Astrocyte (in vitro differentiated cells and primary cell): ENCODE measurements at places on chromosomes 12 and 14. TPM values are rescaled to one million over a fixed set of nuclear protein-coding genes. Genes with fewer than 3 reads are reported as not detected.

GPD1 gene
- total RNA-seq, result 0.29 and 0.59 TPM in 2 replicates

IRAK3 gene
- total RNA-seq, result 0.05 and 0.10 TPM in 2 replicates

PWP1 gene
- 67.2 and 72.4 TPM in 2 replicates for total RNA-seq

RNASE7 gene
- 0.19 TPM in 1 of 2 replicates, not detected in the other for total RNA-seq

PTGER2 gene
- 0.26 TPM in 1 of 2 replicates, not detected in the other for total RNA-seq

NEUROD4 gene
- total RNA-seq, result not detected in 2 replicates

MARCHF9 gene
- total RNA-seq, result 11.3 and 13.0 TPM in 2 replicates

STON2 gene
- total RNA-seq, result 39.7 and 52.9 TPM in 2 replicates

MAP1LC3B2 gene
- total RNA-seq, result 5.2 and 5.8 TPM in 2 replicates

LRRIQ1 gene
- total RNA-seq, result 1.5 and 1.9 TPM in 2 replicates

GNPNAT1 gene
- total RNA-seq, result 32.4 and 37.7 TPM in 2 replicates

C12orf54 gene
- 1.2 and 1.8 TPM in 2 replicates for total RNA-seq

KLRC1 gene
- not detected in 2 replicates for total RNA-seq

SP1 gene
- total RNA-seq, result 48.7 and 50.6 TPM in 2 replicates

CDKN1B gene
- 13.4 and 16.7 TPM in 2 replicates for total RNA-seq

SCN8A gene
- 6.5 and 6.9 TPM in 2 replicates for total RNA-seq

TMEM63C gene
- 11.3 and 22.8 TPM in 2 replicates for total RNA-seq

CD163L1 gene
- total RNA-seq, result 1.3 and 1.6 TPM in 2 replicates

YLPM1 gene
- 49.5 and 49.7 TPM in 2 replicates for total RNA-seq

HOXC9 gene
- total RNA-seq, result not detected in 2 replicates

CSRNP2 gene
- total RNA-seq, result 57.8 and 61.6 TPM in 2 replicates

SYNDIG1L gene
- total RNA-seq, result not detected in 2 replicates

NRDE2 gene
- 16.9 and 19.7 TPM in 2 replicates for total RNA-seq

GLI1 gene
- total RNA-seq, result 5.8 and 6.8 TPM in 2 replicates

TRPV4 gene
- 0.75 and 0.84 TPM in 2 replicates for total RNA-seq

LPAR5 gene
- 0.73 and 0.89 TPM in 2 replicates for total RNA-seq

IQSEC3 gene
- total RNA-seq, result 0.34 and 0.46 TPM in 2 replicates

KRT8 gene
- total RNA-seq, result 2,321 and 2,570 TPM in 2 replicates

LRP1-AS gene
- not detected in 2 replicates for total RNA-seq

SRRM4 gene
- 0.30 and 0.46 TPM in 2 replicates for total RNA-seq

GUCY2C gene
- 0.09 and 0.10 TPM in 2 replicates for total RNA-seq

P2RX7 gene
- total RNA-seq, result 0.07 TPM in 1 of 2 replicates, not detected in the other

TRHDE gene
- total RNA-seq, result 0.87 and 1.4 TPM in 2 replicates

SLC38A4 gene
- 1.5 and 1.6 TPM in 2 replicates for total RNA-seq

CMKLR1 gene
- 0.57 and 2.2 TPM in 2 replicates for total RNA-seq

NOVA1 gene
- total RNA-seq, result 8.4 and 8.9 TPM in 2 replicates

TDRD9 gene
- total RNA-seq, result not detected in 2 replicates

CFAP73 gene
- total RNA-seq, result not detected in 2 replicates

LRRC10 gene
- total RNA-seq, result not detected in 2 replicates

CLEC2B gene
- not detected in 2 replicates for total RNA-seq

AMIGO2 gene
- total RNA-seq, result 25.2 and 35.4 TPM in 2 replicates

GTF2H3 gene
- 41.2 and 41.8 TPM in 2 replicates for total RNA-seq

RAD51AP1 gene
- 2.7 and 5.3 TPM in 2 replicates for total RNA-seq

GLT1D1 gene
- 0.14 and 0.16 TPM in 2 replicates for total RNA-seq

TAPBPL gene
- total RNA-seq, result 0.87 and 1.6 TPM in 2 replicates

PTPRB gene
- total RNA-seq, result 2.2 and 2.5 TPM in 2 replicates

KCNH5 gene
- total RNA-seq, result 0.48 and 2.4 TPM in 2 replicates

CLEC2D gene
- total RNA-seq, result 3.2 and 4.7 TPM in 2 replicates

KCNK10 gene
- 0.12 and 0.14 TPM in 2 replicates for total RNA-seq

TC2N gene
- 1.2 and 1.6 TPM in 2 replicates for total RNA-seq

KRR1 gene
- total RNA-seq, result 48.4 and 56.9 TPM in 2 replicates

ZDHHC22 gene
- 0.50 and 0.52 TPM in 2 replicates for total RNA-seq

ACRBP gene
- 0.54 and 0.60 TPM in 2 replicates for total RNA-seq
